ENCODE measurements at places on chromosomes 1 and 21.

GRCh38 chr1:43449708-43450069 is 4.0 kb downstream of the HYI start:
- DNase-seq: no peak

- DNase-seq: no peak
Observed at GRCh38 chr1:29673669-29674626, 437.6 kb downstream of the PTPRU start.

DNA sequence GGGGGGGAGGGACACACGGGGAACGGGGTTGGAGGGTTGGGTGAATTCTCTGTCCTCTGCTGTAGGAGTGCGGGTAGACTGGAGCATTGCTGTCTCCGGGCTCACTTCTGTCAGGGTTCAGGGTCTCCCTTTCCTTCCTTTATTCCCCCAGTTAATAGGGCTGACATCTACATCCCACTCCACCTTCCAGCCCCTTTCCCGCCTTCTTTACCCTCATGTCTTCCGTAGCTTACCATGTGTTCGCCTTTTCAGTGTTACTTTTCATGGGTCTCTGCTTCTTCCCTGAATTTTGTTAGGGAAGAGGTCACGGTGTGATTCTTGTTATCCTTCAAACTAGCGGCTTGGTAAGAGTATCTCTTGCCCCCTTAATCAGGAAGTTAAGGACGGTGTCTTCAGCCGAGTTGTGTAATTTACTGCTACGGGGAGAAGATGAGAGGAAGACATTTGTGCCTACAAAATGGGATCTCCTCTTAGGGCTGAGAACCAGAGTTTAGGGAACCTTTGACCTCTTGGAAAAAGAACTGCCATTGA is 917 bp downstream of the RAP1A start:
- peak; percentile 18 for DNase-seq

DNA sequence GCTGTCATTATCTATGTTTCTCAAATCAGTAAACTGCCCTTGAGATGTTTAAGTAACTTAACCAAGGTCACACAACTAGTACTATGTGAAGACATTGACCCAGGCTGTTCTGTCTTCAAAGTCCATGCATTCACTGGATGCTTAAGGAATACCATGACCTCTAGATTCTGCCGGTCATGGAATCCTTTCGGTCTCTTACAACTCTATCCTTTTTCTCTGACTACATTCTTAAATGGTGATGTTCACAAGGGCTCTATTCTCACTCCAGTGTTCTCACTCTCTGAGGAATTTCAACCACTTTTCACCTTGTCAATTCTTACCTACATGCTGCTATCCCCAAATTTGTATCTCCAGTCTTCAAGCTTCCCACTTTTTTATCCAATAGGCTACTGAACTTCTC is 15.2 kb downstream of the CRYZ start:
- DNase-seq: no peak

- no peak for DNase-seq
Observed at GRCh38 chr1:226085675-226086285, 23.3 kb downstream of the H3-3A start.
